Hematopoietic multipotent progenitor cell treated with erythropoietin and hydrocortisone succinate and interleukin-3 and kit ligand, for 17 days (in vitro differentiated cells): ENCODE measurements at places on chromosomes 1 and 21.

DNA sequence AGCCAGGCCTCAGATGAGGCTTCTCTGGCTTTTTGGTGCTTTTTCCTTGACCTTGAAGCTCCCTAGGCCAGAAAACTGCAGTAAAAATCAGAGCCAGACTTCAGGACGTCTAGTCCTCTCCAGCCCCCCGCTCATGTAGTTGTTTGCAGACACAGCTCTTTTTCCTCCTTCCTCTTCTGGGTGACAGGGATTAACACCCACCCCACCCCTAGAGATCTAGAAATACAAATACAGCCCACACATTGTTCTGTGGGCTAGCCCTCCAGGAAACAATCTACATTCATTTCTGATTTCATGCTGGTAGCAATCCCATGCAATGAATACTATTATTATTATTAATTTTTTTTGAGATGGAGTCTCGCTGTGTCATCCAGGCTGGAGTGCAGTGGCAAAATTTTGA, 9.9 kb upstream of the CLSTN1 start:
- DNase-seq = no peak

DNA sequence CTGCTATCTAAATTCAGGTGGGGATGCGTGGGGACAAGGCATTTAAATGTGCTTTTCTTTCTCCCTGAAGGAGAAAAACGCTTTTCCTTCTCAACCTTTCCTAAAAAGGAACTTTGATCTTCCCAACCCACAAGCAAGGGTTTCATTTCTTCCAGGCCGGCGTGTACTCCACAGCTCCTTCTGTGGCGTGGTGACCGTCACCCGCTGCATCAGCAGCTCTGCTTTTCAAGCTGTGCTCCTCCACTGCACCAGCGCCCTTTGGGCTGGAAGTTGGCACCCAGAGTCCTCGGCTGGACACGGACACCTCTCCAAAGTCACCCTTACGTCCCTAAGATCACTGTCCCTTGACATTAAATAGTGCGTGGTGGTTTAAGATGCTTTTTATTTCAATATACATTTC, 54.3 kb downstream of the PEX14 start:
- no peak for DNase-seq

DNA sequence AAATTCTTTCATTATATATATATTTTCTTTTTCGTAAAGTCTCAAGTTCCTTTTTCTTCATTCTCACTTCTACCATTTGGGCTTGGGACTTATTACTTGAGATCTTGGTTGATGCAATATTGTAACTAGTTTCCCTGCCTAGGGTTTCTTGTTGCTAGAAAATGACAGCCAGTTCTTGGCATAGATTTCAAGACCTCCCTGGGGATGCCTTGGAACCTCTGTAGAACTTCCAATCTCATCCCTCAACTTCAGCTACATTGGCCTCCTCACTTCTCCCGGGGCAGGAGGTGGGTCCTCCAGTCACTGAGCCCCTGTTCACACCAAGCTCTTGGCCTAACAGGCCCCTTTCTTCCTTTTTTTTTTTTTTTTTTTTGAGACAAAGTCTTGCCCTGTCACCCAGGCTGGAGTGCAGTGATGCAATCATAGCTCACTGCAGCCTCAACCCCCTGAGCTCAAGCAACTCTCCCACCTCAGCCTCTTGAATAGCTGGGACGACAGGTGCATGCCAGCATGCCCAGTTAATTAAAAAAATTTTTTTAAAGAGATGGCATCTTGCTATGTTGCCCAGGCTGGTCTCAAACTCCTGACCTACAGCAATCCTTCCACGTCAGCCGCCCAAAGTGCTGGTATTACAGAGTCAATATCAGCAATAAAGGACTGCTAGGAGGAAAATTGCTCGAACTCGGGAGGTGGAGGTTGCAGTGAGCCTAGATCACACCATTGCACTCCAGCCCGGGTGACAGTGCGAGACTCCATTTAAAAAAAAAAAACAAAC, 33.1 kb downstream of the MAP3K7CL start:
- DNase-seq = no peak

DNA sequence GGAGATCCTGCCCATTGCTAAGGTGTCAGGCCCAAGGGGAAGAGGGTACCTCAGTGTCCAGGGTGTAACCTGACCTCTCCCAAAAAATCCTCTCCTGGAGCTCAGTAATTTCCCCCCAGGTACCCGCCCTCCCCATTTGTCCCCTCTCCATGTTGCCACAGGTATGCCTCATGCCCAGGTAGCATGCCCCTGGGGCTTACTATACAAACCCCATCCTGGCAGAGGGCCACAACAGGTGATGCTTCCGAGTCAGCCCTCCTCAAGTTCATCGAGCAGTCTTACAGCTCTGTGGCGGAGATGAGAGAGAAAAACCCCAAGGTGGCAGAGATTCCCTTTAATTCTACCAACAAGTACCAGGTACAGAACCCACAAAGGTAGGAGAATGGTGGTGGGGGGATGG, 15.7 kb downstream of the ATP1A4 start:
- DNase-seq = no peak

- no peak for DNase-seq
Observed at GRCh38 chr1:235939480-235939775, 72.7 kb upstream of the LYST start.

GRCh38 chr1:51433972-51434510, 85.0 kb downstream of the EPS15 start:
- no peak for DNase-seq

GRCh38 chr1:171841931-171842761, 848 bp downstream of the DNM3 start:
- no peak for DNase-seq

- DNase-seq = peak; percentile 80
Observed at GRCh38 chr1:19485362-19486187, at the start of gene CAPZB. Gene CAPZB (minus strand): TSS chr1:19485539. CDS start chr1:19485438, 101 bp downstream.
